Right lobe of liver (tissue), 6 donors: ENCODE measurements at places on chromosomes 4 and X. TPM values are rescaled to one million over a fixed set of nuclear protein-coding genes. Genes with fewer than 3 reads are reported as not detected.

GRCh38 chr4:22385611-22386011, 130.3 kb downstream of the ADGRA3 start:
- no peak overlapping the region for H3K4me3 ChIP-seq
- DNase-seq, result no peak
- no peaks in the 10 kb centered on the region for H3K27me3 ChIP-seq
- H3K36me3 ChIP-seq, result peaks cover 3% of the 10 kb centered on the region
- no peak overlapping the region for H3K27ac ChIP-seq

GRCh38 chr4:4859325-4859798, at the start of gene MSX1:
MSX1 (plus strand) TSS chr4:4859665; CDS start chr4:4859900, 235 bp downstream.
- peaks cover 13% of the 10 kb centered on the region for H3K27me3 ChIP-seq
- peak; percentile 89 for DNase-seq
- peak within 1 kb of the TSS; percentile 56 for H3K4me3 ChIP-seq
- H3K4me1 ChIP-seq, result no peaks in the 10 kb centered on the region
- H3K36me3 ChIP-seq, result no peaks in the 10 kb centered on the region

GRCh38 chr4:128006592-128006991, 41.4 kb downstream of the ABHD18 start:
- H3K27ac ChIP-seq, result no peak overlapping the region
- no peaks in the 10 kb centered on the region for H3K36me3 ChIP-seq
- H3K4me1 ChIP-seq, result no peaks in the 10 kb centered on the region
- no peaks in the 10 kb centered on the region for H3K27me3 ChIP-seq

GRCh38 chrX:111504941-111505340, 6.5 kb upstream of the SERTM2 start:
- H3K4me3 ChIP-seq, result no peak overlapping the region
- no peaks in the 10 kb centered on the region for H3K4me1 ChIP-seq
- no peak overlapping the region for H3K27ac ChIP-seq
- no peak for DNase-seq

GRCh38 chr4:130183766-130184165, 1087.8 kb downstream of the C4orf33 start:
- no peaks in the 10 kb centered on the region for H3K27me3 ChIP-seq
- H3K27ac ChIP-seq, result no peak overlapping the region
- no peak overlapping the region for H3K4me3 ChIP-seq
- H3K4me1 ChIP-seq, result no peaks in the 10 kb centered on the region
- H3K36me3 ChIP-seq, result no peaks in the 10 kb centered on the region

DNA sequence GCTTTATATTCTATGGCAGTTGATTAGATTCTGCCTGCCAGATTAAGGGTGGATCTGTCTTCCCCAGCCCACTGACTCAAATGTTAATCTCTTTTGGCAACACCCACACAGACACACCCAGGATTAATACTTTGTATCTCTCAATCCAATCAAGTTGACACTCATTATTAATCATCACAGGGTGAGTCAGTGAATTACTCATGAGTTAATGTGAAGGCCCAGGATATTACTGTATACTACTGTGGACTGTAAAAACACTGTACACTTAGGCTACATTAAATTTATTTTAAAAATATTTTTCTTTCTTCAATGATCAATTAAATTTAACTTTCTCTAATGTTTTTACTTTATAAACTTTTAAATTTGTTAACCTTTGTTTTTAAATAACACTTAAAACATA, 87.7 kb downstream of the NAP1L3 start:
- peaks cover 5% of the 10 kb centered on the region for H3K27me3 ChIP-seq
- no peak overlapping the region for H3K4me3 ChIP-seq
- H3K36me3 ChIP-seq, result no peaks in the 10 kb centered on the region
- no peak overlapping the region for H3K27ac ChIP-seq
- no peak for DNase-seq

DNA sequence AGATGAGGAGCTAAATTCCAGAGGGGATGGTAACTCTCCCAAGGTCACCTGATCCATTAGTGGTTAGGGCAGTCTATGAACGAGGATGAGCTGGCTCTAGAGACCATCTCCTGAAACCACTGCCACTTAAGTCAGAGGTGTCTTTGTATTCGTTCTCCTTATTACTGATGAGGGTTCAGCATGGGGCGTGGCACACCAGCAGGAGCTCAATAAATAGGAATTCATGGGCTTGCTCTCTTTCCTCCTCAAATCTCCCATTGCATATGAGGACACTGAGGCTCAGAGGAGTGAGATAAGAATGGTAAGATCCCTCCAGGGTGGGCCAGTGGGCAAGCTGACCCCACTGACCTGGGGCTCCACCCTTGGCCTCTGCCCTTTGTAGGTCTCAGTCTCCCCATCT, 1.7 kb upstream of the GATA1 start:
- no peaks in the 10 kb centered on the region for H3K27me3 ChIP-seq
- H3K36me3 ChIP-seq, result no peaks in the 10 kb centered on the region
- no peak overlapping the region for H3K27ac ChIP-seq
- no peak overlapping the region for H3K4me3 ChIP-seq
- no peak for DNase-seq

DNA sequence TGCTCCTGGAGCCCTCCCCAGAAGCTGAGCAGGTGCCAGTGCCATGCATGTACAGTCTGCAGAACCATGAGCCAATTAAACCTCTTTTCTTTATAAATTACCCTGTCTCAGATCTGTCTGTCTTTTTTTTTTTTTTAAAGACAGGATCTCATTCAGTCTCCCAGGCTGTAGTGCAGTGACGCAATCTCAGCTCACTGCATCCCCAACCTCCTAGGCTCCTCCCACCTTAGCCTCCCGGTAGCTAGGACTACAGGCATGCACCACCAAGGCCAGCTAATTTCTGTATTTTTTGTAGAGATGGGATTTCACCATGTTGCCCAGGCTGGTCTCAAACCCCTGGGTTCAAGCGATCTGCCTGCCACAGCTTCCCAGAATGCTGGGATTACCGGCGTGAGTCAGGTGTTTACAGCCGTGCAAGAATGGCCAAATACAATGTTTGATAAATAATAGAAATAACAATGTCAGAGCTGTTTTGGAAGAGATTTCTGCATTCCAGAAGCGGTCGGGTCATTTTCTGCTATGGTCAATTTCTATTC, 68.8 kb downstream of the SLC2A9 start:
- no peak overlapping the region for H3K27ac ChIP-seq
- H3K36me3 ChIP-seq, result no peaks in the 10 kb centered on the region
- DNase-seq, result no peak
- no peaks in the 10 kb centered on the region for H3K4me1 ChIP-seq
- no peaks in the 10 kb centered on the region for H3K27me3 ChIP-seq

NXF2B gene
- total RNA-seq, result not detected

GAB3 gene
- total RNA-seq, result 0.88 TPM
